ENCODE measurements at places on chromosomes 12 and 14.

DNA sequence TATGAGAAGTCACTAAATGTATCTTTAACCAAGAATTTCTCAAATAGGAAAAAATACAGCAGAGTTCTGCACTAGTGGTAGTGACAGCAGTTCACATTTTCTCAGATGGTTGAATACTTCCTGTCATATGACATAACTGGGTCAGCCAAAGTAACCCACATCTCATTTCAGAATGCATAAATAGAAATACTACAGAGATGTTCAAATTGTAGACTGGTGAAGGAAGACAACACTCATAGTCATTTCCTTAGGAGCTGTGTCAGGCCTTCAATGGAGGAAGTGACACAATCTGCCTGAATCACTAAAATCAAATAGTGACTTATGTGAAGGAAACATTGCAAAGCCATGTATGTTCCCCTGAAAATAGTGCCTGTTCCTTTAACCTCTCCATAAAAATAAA, 32.4 kb downstream of the FERMT2 start:
- DNase-seq: peak; percentile 75

GRCh38 chr14:57390806-57391516, 575 bp downstream of the NAA30 start:
- peak; percentile 28 for DNase-seq

- no peak for DNase-seq
Measured at GRCh38 chr14:64834965-64835364, 44.7 kb downstream of the SPTB start.

DNA sequence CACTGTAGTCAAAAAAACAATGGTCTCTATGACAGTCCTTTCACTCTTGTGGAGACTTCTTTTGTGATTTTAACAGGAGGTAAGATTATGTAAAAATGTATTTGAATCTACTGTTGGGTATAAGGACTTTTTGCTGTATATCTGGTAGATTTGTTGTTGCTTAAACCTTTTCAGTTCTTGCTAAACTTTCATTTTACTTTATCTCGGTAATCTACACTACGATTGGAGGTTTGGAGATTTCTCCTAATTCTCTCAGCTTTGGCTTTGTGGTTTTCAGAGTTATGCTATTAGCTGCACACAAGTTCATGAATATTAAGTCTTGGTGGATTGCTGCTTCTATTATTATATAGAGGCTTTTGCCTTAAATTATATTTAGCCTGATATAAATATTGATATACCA, 116.6 kb upstream of the HIF1A start:
- DNase-seq: peak; percentile 36

GRCh38 chr14:51600658-51601057, 51.1 kb upstream of the FRMD6 start:
- DNase-seq: no peak

- no peak for DNase-seq
Measured at GRCh38 chr12:44317651-44318126, 481.8 kb downstream of the TMEM117 start.

- peak; percentile 71 for DNase-seq
Measured at GRCh38 chr12:57063991-57064685, 14.2 kb upstream of the MYO1A start.

DNA sequence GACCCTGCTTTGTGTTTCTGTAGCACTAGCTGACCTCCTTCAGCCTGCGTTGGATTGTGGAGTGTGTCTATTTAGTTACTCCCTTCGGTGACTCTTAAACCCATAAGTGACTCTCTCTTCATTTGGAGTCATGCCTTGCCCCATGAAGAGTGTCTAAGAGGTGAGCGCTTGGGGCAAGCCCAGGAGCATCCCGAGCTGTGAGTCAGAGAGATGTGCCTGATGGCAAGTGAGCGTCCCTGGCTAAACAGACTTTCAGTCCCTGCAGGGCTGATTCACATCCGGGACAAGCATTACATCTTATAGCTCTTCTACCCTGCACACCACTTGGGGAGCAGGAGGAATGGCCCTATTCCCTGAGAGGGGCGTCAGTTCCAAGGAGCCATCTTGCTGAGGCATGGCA, 24.3 kb upstream of the ATF1 start:
- no peak for DNase-seq

- DNase-seq: no peak
Measured at GRCh38 chr14:56357428-56357827, 222.2 kb upstream of the TMEM260 start.
